Right lung (tissue), 10 donors: ENCODE measurements at places on chromosomes 4 and X.

- DNase-seq = no peak
These were observed 21.0 kb upstream of the BCORL1 start for GRCh38 chrX:129961180-129962083.

DNA sequence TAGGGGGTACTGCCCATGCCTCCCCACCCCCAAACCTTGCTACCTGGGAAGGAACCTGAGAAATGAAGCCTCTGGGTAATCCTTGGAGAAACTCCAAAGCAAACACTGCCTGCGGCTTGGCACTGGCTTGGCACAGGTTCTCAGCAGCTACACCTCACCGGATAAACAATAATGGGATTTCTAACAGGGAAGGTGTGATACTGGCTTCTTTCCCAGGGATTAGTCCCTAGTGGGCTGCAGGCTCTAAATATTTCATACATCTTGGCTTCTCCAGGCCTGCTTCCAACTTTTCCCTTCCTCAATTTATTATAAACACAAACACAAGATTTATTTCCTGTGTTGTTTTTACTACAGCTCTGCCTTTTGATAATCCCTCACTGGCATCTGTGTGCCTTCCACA lies 12.5 kb downstream of the SEC24D start:
- no peak for DNase-seq

DNA sequence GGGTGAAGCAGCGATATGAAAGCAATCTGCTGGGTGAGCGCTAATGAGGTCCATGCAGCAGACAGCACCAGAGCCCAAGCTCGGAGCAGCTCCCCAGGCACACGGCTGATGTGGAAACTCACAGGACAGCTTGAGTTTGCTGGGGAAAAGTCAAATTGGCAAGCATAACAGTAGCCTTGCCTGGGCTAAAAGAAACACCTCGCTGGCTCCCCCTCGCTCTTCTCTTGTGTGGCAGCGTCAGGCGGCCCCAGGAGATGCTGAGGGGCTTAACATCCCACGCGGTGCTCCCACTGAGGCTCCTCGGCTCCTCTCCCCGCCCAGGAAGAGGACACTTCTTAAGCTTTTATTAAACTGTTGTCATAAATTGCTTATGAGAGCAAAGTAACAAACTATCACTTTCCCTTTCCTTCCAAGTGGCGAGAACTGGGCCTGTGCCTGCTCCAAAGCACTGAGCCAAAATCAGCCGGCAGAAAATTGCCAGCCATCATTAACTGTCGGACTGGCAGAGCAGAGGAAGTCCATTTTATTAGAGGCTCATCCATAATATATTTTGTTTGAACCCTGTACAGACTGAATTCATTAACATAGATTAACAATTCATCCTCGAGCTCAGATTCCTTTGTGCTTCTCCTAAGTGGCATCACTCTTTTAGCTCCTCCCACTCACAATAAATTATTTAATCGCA lies 111.4 kb downstream of the TSPAN5 start:
- peak; percentile 54 for DNase-seq

DNA sequence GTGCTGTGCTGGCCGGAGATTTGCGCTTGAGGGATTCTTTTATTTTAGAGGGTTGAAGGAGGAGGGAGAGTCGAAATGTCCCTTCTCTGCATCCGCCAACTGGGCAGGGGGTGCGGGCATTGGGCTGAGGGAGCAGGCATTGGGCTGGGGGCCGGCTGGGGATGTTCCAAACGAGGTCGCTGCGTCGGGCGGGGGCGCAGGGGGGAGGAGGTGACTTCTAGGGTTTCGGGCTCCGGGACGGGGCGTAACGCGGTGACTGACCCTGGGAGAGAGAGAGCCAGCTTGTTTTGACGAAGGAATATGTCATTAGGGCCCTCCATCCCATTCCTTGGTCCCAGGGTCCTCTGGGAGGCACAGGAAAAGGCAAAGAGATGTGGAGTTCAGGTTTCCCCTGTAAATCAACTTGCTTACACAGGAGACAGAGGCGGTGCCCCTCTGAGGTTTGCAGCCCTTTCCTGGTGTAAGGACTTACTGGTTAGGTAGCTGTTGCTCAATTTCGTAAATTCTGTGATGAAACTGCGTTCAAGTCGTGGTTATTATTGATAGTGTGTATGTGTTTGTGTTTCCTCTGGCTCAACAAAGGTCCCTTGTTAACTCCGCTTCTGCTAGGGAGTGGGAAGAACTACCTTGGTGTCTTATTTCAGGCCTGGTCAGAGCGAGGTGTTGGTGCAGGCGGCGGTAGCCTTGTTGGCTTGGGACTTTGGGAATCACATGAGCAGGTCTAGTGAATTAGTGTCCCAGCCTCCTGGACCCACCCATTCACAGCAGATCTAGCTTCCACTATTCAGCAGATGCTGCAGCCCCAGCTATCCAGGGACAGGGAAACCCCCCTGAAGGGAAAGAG lies 716 bp downstream of the FHIP1A start:
- peak; percentile 28 for DNase-seq

DNA sequence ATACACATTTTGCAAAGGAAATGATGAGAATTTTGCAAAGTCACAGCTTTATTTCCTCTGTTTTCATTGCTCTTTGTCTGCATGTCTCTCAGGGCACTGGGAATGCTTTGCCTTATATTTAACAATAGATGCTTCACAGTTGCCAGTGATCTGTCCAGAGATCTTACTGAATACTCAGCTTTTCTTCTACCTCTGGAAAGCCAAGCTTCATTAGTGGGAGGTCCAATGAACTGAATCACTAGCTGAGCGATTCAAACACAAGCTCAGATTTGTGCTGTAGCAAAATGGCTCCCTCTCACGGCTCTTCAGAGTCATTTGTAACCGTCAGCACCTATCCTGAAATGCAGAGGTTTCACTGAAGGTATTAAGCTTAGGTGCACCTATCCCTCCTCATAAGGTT lies 138.9 kb downstream of the DCLK2 start:
- no peak for DNase-seq

DNA sequence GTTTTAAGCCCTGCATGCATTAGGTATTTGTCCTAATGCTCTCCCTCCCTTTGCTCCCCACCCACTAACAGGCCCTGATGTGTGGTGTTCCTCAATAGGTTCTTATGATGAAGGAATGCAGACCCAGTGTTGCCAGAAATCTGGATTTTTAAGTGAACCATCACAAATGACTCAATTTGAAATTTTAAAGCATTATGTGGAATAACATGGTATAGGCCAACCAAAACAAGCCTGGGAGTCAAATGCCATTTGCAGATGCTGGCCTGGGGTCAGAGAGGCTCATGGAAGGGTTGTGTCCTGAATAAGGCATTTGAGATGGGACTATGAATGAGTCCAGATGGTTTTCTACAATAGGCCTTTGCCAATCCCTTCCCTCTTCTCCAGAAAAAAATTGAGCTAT lies 179.6 kb downstream of the SHROOM3 start:
- no peak for DNase-seq

GRCh38 chr4:8504279-8505007 lies 63.9 kb downstream of the TRMT44 start:
- DNase-seq = peak; percentile 36

- DNase-seq = no peak
These were observed 4.7 kb downstream of the SRPX2 start for GRCh38 chrX:100648458-100649417.

- DNase-seq = no peak
These were observed 592.5 kb downstream of the PCDH18 start for GRCh38 chr4:136939781-136940180.

GRCh38 chrX:153885968-153886903 lies at the start of gene L1CAM:
Gene L1CAM (minus strand): TSS chrX:153886173. CDS start chrX:153875836, 10,337 bp downstream.
- no peak for DNase-seq

DNA sequence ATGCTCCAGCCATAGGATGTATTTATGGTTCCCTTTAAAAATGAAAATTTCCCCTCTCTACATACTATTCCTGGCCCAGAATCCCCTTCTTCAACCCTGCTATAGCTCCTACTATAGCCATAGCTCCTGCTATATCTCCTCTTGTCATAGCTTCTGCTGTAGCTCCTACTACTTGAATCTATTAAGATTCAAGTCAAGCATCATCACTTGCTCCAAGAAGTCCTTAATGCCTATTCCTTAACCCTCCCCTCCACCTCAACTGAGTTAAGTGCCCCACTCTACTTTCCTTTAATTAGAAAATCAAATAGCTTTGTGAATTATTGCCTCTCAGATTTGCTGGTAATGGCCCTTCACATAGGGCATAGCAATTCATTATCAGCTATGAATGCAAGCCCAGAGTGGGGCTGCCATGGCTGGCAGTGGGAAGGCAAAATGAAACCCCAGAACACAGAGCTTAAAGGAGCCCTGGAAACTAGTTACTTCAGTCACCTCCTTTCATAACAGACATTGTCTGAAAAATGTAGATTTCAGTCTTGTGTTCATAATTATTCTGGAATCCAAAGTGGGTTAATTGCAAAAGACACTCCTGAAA lies 15.4 kb downstream of the OCIAD2 start:
- DNase-seq = no peak

GRCh38 chr4:100880011-100880410 lies 362.2 kb upstream of the EMCN start:
- no peak for DNase-seq

- DNase-seq = no peak
These were observed 101.9 kb upstream of the SLC7A11 start for GRCh38 chr4:138344054-138344453.
